AG09319 (cell line): ENCODE measurements at places on chromosomes 1 and 21.

DNA sequence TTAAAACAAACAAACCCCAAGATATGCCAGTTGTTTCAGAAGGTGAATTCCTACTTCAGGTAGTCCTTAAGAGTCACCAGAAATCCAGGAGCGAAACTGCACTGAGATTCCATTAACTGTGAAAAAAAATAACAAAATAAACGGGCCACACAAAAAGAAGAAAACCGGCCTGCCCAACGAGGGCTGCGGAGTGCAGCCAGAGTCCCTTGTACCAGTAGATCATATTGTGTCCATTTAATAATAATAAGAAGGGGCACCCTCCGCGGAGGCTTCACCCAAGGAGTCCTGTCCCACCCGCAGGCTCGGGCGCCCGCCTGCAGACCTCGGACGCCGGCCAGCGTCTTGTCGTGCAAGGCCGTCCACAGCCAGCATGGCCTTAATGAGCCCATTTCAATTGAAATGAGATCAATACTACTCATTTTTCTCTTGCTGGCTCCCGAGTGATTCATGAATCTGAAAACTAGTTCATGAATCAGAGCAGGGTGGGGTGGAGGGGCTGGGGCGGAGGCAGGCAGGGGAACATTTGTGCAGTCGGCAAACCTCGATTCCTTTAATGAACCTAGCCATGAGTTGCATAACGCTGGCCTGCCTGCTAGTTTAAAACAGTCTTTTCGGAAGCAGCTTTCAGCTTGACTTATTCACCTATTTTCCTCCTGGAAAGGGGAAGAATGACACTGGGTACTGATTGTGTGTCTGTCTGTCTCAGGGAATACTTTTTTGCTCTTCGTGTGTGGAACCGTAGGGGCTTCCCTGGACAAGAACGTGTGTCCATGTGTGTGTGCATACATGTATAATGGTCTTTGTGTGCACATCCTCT lies 113.1 kb upstream of the IRF2BP2 start:
- DNase-seq, result peak; percentile 79

DNA sequence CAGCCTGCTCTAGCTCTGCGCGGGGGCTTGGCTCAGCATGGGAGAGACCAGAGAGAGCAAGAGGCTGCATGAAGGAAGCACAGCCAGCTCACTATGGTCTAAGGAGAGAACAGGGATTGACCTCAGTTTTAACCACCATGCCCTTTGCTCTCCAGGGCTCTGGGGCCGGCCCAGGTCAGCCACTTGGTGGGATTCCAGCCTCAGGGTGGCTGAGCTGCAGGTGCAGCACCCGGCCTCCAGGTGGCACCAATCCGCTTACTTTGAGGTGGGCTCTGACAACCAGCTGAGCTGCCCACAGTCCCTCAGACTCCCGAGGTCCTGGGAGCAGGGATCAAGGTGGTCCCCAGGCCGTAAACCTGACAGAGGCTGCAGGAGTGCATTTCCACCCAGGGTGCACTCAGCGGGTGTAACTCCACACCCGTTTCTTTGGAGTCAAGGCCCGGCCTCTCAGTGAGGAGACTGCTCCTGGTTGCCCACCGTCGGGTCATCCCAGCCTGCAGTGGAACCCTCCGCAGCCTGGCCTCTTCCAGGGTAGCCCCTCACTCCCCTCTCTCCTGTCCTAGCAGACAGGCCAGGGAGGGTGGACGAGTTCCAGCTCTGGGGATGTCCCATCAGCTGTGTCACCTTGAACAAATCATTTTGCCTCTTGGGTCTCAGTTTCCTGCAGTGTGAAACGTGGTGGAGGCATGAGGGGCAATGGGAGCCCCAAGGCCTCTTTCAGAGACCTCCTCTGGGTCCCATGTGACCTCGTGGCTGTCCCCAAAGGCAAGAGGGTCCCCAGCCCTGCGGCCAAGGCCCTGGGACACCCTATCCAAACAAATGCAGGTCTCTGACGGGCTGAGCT lies 607 bp upstream of the LGR6 start:
- DNase-seq, result no peak

DNA sequence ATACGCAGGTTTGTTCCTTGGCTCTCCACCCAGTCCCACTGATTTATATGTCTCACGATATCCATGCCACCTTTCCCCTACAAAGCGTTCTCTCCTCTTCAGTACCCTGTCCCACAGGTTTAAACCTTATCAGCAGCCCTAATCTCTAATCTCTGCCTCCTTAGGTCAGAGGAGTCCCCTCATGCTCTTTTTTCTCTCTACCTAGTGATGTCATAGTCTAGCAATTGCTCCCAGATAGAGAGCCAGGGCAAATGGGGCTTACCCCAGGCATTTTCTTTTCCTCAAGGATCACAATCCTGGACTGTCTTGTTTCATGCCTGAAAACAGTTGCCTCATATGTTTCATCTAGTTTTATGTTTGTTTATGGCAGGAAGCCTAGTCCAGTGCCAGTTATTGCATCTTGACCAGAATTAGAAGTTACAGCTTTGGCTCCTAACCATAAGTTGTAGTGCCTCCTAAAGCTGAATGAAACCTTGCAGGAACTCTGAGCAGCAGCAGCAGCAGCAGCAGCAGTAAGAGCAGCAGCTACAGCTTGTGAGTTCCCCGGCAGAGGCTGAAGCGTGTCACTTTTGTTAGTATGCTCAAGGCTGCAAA lies 26.7 kb upstream of the TP53BP2 start:
- DNase-seq, result peak; percentile 7

GRCh38 chr1:9688599-9688998 lies 37.1 kb downstream of the PIK3CD start:
- DNase-seq, result no peak

DNA sequence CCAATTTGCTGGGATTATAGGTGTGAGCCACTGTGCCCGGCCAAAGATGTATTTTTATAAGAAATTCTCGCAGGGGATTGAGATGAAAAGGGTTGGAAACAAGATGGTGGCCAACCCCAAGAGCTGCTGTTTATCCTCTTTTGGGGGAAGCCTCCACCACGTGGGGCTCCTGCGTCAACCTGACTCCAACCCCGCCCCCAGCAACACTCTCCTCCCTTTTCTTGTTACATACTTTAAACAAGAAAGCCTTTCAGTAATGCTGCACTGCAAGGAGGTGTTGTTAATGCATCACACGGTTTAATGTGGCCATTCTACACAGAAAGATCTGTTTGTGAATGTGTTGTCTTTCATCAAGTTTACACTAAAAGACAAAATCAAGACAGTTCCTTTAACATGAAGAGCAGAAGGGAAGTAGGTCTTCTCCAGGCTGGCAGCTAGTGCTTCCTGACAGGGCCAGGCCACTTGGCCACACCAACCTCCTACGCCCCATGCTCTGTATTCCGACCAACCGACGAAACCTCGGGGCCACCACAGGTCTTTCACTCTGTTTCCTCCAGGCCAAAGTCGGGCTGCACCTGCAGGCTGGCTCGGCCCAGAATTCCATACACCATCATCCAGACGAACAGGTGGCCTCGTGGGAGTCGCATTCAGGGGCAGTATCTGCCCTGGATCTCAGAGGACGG lies 25.9 kb downstream of the C2CD2 start:
- DNase-seq, result no peak

GRCh38 chr1:9376430-9376829 lies 83.7 kb downstream of the SPSB1 start:
- DNase-seq, result no peak

GRCh38 chr1:151006327-151007052 lies at the start of gene MINDY1:
MINDY1 (minus strand) TSS chr1:151006902; CDS start chr1:151002617, 4,285 bp downstream.
- DNase-seq, result peak; percentile 64

DNA sequence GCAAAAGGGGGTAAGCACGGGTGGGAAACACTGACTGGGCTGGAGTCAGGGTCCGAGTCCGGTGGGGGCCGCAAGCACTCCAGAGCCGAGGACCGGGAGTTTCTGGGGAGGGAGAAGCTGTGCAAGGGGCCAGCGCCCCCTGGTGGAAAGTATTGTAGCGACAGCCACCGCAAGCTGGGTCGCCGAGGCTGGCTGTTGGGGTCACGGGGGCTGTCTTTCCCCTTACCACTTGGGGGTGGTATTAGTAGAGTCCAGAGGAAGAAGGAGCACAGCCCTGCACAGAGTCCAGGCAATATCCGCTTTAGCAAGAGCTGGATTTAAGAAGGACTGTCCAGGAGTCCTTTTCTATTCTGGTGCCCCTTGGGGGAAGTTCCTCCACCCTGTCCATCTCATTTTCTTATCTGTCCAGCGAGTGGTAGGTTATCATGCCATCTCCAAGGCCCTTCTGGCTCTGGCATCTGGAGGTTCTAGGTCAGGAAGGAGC lies 17.9 kb upstream of the ETV3 start:
- DNase-seq, result no peak

GRCh38 chr1:12548279-12548972 lies 69.6 kb downstream of the DHRS3 start:
- no peak for DNase-seq

GRCh38 chr1:193451001-193451400 lies 264.6 kb upstream of the B3GALT2 start:
- no peak for DNase-seq

GRCh38 chr1:226688056-226688748 lies 50.9 kb downstream of the ITPKB start:
- DNase-seq, result no peak

DNA sequence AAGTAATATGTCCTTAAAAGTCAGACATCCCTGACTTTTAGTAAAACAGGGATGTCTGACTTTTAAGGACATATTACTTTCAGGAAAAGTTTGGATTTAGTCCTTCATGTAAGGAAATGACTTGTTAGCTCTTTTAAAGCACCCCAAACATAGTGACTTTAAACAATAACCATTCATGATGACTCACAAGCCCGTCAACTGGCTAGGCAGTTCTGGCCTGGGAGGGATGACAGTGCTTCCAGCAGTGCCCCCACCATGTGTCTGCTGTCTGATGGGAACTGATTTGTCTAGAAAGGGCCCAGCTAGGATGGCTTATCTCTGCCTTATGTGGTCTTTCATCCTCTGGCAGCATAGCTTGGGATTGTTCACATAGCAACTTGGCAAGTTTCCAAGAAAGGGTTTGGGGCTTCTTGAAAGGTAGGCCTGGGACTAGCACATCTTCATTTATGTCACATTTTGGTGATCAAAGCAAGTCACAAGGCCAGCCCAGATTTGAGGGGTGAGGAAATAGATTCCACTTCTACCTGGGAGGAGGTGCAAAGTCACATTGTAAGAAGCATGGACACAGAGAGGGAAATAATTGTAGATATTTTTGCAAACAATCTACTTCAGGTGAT lies 143.5 kb downstream of the C1orf94 start:
- no peak for DNase-seq

- DNase-seq, result no peak
These were observed 719 bp downstream of the EYA3 start for GRCh38 chr1:28087614-28088167.

DNA sequence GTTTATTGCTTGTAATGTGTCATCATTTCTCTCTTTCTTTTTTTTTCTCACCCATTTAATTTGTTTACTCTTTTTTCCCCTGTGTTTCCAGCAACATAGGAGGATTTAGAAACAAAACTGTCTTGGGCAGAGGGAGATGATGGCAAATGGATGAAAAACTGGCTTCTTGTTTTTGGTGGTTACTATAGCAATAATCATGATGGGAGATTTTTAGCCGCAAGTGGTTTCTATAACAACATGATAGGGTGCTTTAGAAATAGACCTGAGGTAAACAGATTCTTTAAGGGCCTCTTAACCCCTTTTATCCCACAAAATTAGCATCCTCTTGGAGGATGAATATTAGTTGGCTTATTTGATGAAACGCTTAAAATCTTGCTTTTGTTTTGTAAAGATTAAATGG lies 51.6 kb downstream of the CRB1 start:
- DNase-seq, result no peak

DNA sequence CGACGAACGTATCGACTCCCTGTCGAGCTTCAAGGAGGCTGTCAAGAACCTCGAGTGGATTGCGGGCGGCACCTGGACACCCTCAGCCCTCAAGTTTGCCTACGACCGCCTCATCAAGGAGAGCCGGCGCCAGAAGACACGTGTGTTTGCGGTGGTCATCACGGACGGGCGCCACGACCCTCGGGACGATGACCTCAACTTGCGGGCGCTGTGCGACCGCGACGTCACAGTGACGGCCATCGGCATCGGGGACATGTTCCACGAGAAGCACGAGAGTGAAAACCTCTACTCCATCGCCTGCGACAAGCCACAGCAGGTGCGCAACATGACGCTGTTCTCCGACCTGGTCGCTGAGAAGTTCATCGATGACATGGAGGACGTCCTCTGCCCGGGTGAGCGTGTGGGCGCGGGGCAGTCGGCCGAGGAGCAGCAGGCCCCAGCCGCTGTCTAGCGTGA lies 28.0 kb downstream of the COL6A2 start:
- DNase-seq, result no peak

DNA sequence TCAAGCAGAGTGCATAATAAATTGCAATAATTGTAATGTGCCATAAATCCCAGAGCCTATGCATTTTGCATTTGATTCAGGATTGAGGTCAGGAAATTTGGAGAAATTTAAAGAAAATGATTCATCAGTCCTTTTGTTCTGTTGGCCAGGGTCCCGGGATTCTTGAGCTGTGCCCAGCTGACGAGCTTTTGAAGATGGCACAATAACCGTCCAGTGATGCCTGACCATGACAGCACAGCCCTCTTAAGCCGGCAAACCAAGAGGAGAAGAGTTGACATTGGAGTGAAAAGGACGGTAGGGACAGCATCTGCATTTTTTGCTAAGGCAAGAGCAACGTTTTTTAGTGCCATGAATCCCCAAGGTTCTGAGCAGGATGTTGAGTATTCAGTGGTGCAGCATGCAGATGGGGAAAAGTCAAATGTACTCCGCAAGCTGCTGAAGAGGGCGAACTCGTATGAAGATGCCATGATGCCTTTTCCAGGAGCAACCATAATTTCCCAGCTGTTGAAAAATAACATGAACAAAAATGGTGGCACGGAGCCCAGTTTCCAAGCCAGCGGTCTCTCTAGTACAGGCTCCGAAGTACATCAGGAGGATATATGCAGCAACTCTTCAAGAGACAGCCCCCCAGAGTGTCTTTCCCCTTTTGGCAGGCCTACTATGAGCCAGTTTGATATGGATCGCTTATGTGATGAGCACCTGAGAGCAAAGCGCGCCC lies 8.7 kb downstream of the PROX1 start:
- no peak for DNase-seq

- DNase-seq, result no peak
These were observed 2.0 kb downstream of the HCN3 start for GRCh38 chr1:155279268-155279667.

- DNase-seq, result no peak
These were observed 166.8 kb downstream of the RHOU start for GRCh38 chr1:228901936-228902681.

DNA sequence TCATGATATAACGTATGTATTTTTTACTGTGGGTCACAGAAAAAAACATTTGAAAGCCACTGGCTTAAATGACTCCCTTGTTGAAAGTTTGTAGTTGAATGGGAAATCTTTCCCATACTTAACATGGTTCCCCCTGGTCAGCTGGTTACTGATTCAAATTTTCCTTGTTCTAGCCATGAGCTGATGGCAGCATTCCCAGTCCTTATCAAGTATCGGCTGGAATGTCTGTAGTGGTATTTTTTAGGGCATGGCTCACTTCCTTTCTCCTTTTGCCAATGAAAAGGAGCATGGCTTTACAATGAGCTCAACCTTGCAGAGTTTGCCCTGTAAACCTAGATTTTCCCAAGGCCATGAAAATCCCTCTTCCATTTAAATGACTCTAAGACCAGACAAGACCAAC lies 55.7 kb downstream of the GIPC2 start:
- DNase-seq, result peak; percentile 92
